Peyer's patch (tissue), 4 donors: ENCODE measurements at places on chromosomes 7 and 10.

DNA sequence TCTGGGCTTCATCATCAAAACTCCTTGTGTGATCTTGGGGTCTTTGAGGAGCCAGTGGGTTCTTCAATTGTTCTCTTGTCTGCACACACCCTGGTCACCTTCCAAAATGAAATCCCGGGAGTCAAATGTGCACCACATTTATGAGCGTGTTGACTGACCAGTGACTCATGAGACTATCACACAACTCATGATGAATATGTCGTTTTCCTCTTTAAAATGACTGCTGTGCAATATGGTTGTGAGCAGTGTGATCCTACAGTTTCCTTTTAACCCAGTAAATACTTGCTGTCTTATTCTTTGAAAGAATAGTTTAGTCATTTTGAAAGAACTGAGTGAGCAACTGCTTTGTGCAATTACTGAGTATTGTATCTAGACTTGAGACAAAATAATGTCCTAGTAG is 149.2 kb downstream of the DYNC1I1 start:
- DNase-seq, result no peak
- no peaks in the 10 kb centered on the region for H3K36me3 ChIP-seq
- no peaks in the 10 kb centered on the region for H3K27me3 ChIP-seq
- H3K4me3 ChIP-seq, result no peak overlapping the region
- no peaks in the 10 kb centered on the region for H3K4me1 ChIP-seq
- no peak overlapping the region for H3K27ac ChIP-seq

- H3K36me3 ChIP-seq, result no peaks in the 10 kb centered on the region
- H3K4me1 ChIP-seq, result no peaks in the 10 kb centered on the region
- no peak overlapping the region for H3K4me3 ChIP-seq
- no peaks in the 10 kb centered on the region for H3K27me3 ChIP-seq
- peak; percentile 48 for DNase-seq
These were observed 6.4 kb upstream of the DYNC2I1 start for GRCh38 chr7:158849768-158850544.

- no peak overlapping the region for H3K27ac ChIP-seq
- H3K36me3 ChIP-seq, result no peaks in the 10 kb centered on the region
- DNase-seq, result no peak
- H3K27me3 ChIP-seq, result no peaks in the 10 kb centered on the region
- no peak overlapping the region for H3K4me3 ChIP-seq
These were observed 361.7 kb downstream of the AUTS2 start for GRCh38 chr7:69959789-69960499.

- no peaks in the 10 kb centered on the region for H3K27me3 ChIP-seq
- no peaks in the 10 kb centered on the region for H3K4me1 ChIP-seq
These were observed 7.3 kb upstream of the PNLIP start for GRCh38 chr10:116538456-116538855.

- no peak overlapping the region for H3K4me3 ChIP-seq
- peak overlapping the region; percentile 51 for H3K27ac ChIP-seq
- H3K36me3 ChIP-seq, result no peaks in the 10 kb centered on the region
- H3K27me3 ChIP-seq, result no peaks in the 10 kb centered on the region
- no peaks in the 10 kb centered on the region for H3K4me1 ChIP-seq
- DNase-seq, result no peak
These were observed 21.2 kb upstream of the RAMP3 start for GRCh38 chr7:45136106-45137060.

- peak overlapping the region; percentile 72 for H3K27ac ChIP-seq
- no peaks in the 10 kb centered on the region for H3K36me3 ChIP-seq
- H3K27me3 ChIP-seq, result no peaks in the 10 kb centered on the region
These were observed 65.3 kb downstream of the COBL start for GRCh38 chr7:51251290-51251689.

GRCh38 chr10:52566471-52567246 is 205.9 kb downstream of the MBL2 start:
- H3K4me3 ChIP-seq, result no peak overlapping the region
- DNase-seq, result no peak
- no peaks in the 10 kb centered on the region for H3K4me1 ChIP-seq
- no peak overlapping the region for H3K27ac ChIP-seq
- no peaks in the 10 kb centered on the region for H3K36me3 ChIP-seq

DNA sequence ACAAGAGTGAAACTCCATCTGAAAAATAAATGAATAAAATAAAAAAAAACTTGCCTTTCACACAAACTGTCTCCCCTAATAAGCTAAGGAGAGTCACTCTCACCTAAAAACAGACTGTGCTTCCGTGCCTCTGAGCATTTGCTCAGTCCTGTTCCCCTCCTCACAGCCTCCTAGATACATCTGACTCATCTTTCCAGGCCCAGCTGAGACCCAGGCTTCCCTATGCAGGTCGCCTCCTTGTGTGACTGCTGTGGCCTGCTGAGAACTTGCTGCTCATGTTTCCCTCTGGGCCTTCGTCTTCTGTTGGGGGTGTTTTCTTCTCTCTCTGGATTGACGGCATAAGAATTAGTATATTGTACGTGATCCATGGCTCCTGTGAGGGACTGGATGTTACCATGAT is 777.7 kb downstream of the LRMDA start:
- no peaks in the 10 kb centered on the region for H3K27me3 ChIP-seq
- no peaks in the 10 kb centered on the region for H3K36me3 ChIP-seq
- DNase-seq, result no peak
- H3K27ac ChIP-seq, result no peak overlapping the region
- no peak overlapping the region for H3K4me3 ChIP-seq
